ENCODE measurements at places on chromosomes 3 and 15. TPM values are rescaled to one million over a fixed set of nuclear protein-coding genes. Genes with fewer than 3 reads are reported as not detected.

GRCh38 chr3:143101792-143102381, 17.7 kb upstream of the CHST2 start:
- DNase-seq: no peak

GRCh38 chr3:133568294-133569014, 5.0 kb upstream of the CDV3 start:
- no peak for DNase-seq

DNA sequence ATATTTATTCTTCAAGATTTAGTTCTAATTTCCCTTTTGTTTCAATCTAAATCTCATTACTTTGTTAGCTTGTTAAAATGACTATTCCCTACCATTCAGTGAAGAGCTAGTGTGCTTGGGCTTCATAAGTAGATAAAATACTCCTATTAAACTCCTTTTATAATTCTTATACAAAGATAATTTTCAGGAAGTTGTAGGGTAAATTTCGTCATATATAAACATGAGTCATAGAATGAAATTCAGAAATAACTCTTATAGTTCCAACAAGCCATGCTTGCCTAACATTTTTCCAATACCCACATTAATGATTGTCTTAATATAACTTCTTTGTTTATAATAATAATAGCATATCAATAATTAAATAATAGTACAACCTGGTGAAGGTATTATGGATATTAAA, 407.3 kb downstream of the NAALADL2 start:
- DNase-seq: no peak

DNA sequence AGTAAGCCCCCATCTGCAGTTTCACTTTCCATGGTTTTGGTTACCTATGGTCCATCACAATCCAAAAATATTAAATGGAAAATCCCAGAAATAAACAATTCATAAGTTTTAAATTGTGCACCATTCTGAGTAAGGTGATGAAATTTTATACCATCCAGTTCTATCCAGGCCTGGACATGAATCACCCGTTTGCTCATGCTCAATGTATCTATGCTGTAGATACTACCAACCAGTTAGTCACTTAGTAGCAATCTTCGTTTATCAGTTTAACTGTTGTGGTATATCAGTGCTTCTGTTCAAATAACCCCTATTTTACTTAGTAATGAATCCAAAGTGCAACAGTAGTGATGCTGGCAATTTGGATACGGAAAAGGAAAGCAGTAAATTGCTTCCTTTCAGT, 381.9 kb upstream of the AGTR1 start:
- no peak for DNase-seq

GRCh38 chr3:119571688-119572087, 7.6 kb upstream of the ADPRH start:
- no peak for DNase-seq

DNA sequence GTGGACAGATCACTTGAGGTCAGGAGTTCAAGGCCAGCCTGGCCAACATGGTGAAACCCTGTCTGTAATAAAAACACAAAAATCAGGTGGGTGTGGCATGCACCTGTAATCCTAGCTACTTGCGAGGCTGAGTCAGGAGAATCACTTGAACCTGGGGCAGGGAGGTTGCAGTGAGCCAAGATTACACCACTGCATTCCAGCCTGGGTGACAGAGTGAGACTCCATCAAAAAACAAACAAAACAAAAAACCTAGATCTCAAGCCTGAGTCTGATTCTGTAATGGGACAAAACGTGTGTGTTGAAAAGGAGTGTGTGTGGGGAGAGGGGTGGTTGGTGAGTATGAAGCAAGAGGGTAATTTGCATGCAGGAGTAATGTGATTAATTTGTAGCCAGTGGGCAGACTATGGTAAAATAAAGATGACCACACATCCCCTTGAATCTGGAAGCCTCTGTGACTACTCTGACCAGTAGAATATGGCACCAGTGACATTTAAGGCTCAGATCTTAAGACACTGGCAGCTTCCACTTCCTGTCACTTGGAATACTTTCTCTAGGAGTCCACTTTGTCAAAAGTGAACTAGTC, 18.4 kb upstream of the OPA1 start:
- DNase-seq: no peak

DNA sequence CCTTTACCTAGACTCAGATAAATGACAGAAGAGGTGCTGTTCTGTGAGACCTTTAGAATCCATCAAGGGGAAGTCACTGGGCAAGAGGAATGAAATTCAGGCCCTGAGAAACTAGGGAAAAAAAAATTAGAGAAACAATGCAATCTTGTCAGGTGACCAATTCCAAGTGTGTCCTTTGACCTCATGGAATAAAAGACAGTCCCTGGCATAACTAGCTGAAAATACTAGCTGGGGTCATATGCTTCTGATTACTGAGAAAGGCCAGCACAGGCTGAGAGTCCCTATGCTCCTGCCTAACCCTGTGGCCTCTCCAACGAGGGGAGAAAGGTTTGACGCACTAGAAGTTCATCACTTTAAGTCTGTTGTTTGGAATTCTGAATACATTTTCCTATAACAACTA, 167.3 kb downstream of the XXYLT1 start:
- no peak for DNase-seq

- DNase-seq: no peak
Observed at GRCh38 chr3:46097691-46098241, 70.5 kb upstream of the XCR1 start.

RAMAC gene
- 15.7 TPM for total RNA-seq

All from T-cell (primary cell).